ENCODE measurements at places on chromosomes 3 and 15.

DNA sequence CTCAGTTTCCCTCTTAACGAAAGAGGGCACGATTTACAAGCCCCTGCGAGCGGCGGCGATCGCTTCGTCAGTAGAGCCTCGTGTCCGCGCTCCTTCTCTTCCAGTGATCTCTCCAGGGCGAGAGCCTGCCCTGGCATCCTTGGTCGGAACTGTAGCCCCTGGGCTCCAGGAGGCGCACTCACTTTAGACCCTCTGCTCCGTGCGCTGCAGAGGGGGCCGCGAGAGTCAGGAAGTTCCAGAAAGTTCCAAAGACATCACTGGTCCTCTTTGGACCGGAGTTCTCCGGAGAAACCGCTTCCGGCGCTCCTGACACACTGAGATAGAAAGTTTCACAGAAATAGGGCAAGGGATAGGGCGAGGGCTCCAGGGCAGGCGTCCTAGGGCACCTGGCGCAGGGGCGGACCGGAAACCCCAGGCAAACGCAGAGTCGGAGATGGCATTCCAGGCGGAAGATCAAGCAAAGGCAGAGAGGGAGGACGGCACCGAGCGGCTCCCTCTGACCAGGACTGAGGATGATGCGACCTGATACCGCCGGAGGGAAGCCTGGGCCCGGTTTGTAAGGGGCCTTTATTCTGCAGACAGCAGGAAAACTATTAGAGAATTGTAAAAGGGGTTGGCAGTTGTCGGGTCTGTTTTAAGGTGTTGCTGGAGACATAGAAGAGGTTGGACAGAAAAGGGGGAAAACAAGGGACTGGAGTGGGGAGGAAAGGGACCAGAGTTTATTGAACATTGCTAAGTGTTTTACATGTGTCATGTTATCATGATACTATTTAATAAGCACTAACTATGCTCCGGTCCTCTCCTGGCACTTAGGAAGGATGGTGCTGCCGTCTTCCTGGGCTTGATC, 1.3 kb upstream of the CPEB1 start:
- DNase-seq: no peak

- DNase-seq: no peak
These were observed 183.8 kb upstream of the THRB start for GRCh38 chr3:24678421-24678865.

GRCh38 chr3:23720059-23720458, 85.7 kb upstream of the UBE2E1 start:
- DNase-seq: no peak

DNA sequence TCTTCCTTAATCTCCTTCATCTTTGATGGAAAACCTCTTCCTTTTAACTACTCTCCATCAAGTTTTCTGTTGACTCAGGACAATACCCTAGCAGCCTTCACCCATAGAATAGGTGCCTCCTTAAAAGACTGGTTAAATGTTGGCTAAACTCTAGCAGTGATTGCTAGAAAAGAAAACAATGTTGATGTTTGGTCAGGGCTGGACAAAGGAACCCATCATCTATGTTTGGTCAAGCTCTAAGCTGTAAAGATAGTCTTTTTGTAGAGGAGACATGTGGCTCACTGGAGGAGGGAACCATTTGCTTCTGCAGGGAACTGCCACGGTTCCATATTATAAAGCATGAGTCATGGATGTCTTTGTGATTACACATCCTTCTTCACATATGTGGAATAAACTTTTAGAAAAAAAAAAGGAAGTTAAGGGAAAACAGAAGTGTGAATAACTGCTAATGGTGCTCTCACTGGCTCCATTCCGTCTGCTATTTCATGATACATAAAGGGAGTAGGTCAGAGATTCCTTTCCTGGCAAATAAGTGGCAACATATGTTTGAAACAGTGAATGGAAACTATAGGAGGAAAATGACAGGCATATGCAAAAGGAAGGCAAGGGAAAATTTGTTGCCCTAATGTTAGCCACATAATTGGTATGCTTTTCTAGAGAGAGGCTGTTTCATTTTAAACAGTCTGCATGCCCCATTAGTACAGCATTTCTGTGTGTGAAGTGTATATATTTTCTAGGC, 78.2 kb downstream of the CMSS1 start:
- peak; percentile 65 for DNase-seq

GRCh38 chr3:99410789-99411311, 227.5 kb upstream of the COL8A1 start:
- no peak for DNase-seq

GRCh38 chr3:57036952-57037351, 23.5 kb upstream of the SPATA12 start:
- DNase-seq: no peak

DNA sequence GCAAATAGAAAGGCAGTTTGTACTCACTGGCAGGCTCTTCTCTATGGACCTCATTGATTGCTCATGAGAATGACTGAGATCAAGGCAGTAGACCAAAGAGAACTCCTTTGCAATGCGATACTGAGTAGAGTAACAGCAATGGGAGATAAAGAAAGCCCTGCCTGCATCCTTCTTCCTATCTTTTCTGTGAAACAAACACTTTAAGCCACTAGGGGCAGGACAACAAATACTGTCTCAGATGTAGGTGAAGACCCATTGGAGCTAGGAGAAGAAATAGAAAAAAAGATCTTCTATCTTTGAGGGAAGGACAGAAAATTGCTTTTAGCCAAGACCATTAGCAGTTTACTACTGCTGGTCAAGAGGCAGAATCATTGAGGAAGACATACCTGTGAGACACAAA, 117.6 kb upstream of the IGSF10 start:
- no peak for DNase-seq

- peak; percentile 37 for DNase-seq
These were observed 7.6 kb downstream of the SELENOS start for GRCh38 chr15:101269479-101270223.

DNA sequence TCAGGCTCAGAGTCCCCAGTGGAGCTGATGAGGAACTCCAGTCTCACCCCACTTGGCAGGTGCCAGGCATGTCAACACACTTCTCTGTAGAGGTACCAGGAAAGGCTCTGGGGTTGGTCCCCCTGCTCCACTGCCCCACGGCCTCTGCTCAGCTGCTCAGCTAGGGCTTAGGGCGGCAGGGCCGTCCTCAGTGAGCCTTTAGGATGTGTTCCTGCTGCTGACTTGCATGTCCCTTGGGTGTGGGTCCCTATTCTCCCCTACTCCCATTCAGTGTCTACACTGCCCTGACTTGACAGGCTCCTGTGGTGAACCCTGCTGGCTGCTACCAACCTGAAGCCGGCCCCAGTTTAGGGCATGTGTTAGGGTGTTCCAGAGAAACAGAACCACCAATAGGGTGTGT, 17.9 kb upstream of the POLG start:
- DNase-seq: no peak

GRCh38 chr15:84654689-84655453, 788 bp upstream of the WDR73 start:
- peak; percentile 87 for DNase-seq

GRCh38 chr15:40563426-40563825, 1.4 kb downstream of the CCDC32 start:
- DNase-seq: no peak

DNA sequence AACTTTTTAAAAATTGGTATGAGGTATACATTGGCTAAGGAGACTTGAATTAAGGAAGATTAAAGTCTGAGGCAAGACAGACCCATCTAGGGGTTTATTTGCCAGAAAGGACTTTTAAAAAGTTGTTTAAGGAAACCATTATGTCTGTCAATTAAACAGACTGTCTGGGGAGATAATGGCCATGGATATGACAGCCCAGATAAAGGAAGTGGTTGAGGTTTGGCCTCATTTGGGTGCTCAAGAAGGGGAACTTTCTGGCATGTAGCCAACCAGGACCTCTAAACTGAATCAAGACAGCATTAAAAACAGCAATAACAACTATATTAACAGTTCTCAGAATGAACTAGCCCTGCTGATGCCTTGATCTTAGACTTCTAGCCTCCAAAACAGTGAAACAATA, 9.9 kb upstream of the CD200R1L start:
- DNase-seq: no peak

DNA sequence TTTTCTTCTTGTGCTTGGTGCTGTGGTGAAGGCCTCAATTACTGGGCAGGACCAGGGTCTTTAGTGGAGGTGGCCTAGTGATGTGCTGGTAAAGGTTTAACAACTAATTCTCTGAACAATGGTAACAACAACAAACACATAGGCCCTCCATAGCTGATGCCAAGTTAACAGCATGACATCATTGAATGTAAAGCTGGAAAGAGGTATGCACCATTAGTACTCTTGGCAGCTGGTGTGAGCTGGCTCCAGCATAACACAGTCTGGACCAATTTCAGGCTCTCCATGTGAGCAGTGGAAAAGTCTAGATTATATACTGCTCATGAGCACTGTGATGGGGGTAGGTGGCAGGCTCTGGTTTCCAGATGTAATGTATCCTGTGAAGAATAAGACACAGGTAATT, 61.8 kb downstream of the SLC7A14 start:
- peak; percentile 57 for DNase-seq

- no peak for DNase-seq
These were observed 92.6 kb downstream of the AAGAB start for GRCh38 chr15:67161881-67162280.

DNA sequence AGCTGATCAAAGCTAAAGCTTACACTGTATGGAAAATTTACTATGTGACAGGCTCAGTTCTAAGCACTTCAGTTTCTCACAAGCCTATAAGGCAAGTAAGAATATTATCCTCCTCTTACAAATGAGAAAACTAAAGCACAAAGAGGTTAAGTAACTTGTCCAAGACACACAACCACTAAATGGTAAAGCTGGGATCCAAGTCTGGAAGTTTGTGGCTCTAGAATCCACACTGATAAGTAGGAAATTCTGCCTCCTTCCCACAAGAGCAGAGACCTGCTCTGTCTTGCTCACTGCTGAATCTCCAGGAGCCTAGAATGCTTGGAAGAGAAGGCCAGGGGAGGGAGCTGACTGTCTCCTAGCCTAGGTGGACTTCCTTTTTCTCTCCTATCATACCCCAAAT, 60.6 kb downstream of the MAGI1 start:
- DNase-seq: no peak

DNA sequence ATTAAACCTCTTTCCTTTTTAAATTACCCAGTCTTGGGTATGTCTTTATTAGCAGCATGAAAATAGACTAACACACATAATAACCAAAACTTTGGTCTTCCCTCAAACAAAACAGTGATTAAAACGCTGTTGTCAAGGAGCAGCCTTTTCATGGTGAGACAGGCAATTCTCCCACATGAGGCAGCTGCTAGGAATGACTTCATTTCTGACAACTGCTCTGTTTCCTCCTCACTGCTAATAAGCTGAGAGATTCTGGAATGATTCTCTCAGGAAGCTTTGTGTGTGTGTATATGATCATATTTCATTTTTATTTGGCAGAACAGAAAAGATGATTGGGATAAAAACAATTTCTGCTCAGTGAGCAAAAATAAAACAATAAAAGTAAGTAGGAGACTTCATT, 580.6 kb upstream of the ADAMTS9 start:
- peak; percentile 5 for DNase-seq

DNA sequence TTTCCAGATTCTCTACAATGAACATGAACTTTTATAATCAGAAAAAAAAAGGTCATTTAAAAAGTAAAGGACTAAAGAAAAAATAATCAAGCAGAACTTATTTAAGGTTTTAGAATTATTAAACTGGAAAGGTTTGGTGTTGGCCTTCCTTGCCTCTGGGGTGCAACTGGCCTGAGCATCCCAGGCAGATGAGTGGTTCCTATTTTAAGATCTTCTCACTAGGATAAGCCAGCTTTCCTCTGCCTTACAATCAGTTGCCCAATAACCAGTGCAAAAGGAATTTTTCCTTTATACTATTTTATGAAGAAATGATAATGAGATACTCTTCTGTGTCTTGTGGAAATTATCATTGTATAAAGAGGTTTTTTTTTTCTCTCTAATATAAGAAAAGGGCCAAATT, 56.6 kb downstream of the SEC22A start:
- DNase-seq: no peak

DNA sequence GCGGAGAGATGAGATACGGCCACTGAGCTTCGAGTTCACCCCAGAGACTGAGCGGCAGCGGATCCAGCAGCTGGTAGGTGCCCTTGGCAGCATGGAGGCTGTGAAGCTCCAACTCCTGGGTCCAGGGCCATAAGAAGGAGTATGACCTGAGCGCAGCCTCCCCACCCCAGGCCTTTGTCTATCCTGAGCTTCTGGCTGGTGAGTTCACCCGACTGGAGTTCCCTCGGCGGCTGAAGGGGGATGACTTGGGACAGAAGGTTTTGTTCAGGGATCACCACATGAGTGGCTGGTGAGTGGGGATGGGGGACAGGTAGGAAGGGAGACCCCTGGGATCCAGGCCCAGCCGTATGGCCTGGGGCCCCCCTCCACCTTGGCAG, 2.6 kb downstream of the PPM1M start:
- no peak for DNase-seq

- no peak for DNase-seq
These were observed 15.7 kb downstream of the ACAN start for GRCh38 chr15:88818920-88819319.

DNA sequence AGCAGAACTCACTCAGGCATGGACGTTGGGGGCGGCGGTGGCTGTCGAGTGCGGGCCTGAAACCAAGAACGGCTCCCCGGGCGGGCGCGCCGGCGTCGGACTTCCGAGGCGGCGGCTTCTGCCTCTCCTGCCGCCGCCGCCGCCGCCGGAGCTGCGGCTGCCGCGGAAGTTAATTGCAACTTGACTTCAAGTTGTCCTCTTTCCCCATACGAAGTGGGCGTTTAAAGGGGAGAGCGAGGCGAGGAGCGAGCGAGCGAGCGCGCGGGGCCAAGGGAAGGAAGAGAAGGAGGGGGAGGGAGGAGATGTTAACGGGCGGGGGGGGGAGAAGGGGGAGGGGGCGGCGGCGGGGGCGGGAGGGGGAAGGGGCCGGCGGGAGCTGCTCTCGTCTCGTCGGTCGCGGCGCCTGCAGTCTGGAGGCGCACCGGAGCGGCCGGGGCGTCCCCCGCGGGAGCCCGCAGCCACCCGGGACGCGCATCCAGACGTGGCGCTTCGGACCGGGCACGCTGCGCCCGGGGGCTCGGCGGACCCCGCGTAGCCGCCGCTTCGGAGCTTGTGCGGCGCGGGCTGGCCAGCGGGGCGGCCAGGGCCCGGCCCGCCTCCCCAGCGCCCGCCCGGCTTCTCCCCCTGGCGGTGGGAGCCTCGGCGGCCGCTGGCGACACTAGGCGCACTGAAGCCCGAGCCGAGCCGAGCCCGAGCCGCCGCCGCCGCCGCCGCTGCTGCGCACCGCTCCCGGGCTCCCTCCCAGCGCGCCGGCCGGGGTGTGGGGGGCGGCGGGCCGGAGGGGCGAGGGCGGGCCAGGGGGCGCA, 19.7 kb upstream of the SATB1 start:
- DNase-seq: peak; percentile 63

DNA sequence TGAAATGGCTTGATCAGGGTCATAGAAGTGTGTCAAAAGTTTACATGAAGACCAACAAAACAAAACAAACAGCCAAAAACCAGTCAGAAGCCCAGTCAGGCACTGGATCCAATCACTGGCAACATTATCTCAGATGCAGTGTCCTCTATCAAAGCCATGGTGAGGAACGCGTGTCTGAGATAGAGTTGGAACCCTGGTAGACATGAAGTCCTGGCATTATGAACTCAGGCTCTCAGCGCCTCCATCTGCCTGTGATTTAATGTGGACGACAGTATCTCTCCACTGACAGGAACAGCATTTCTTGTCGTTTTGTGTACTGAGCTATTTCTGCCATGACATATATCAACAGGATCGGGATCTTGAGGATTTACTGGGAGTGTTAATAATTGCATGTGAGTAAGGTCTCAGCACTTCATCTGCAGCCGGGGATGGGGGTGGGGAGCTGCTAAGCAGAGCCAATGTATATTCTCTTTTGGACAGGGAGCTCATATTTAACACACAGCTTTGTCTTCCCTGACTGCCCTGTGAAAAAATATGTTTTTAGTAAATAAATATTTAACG, 1120.0 kb downstream of the IGSF11 start:
- no peak for DNase-seq

Measured in DMS53 (cell line).